CD4-positive, alpha-beta T cell treated with Interleukin-4 for 1 hour (primary cell): ENCODE measurements at places on chromosomes 6 and 20.
A peak's percentile ranks its signal among the peaks of the same experiment; 100 is the strongest.

DNA sequence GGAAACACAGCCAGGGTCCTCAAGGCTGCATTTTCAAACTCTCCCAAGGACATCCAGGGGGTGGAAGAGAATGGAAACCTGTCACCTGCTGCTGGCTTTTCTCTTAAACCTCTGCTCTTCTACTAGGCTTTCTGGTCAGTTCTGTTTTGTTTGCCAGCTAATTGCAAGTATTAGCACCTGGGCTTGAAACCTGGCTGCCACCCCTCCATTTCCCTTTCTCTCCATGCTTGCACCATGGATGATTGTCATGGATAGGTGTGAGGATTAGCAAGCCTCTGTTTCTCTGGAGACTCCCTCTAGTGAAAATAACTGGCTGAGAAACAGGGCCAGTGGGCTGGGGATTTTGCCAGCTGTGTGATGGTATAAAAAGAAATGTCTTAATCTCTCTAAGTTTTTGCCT lies 33.0 kb upstream of the GPR6 start:
- no peak for DNase-seq

DNA sequence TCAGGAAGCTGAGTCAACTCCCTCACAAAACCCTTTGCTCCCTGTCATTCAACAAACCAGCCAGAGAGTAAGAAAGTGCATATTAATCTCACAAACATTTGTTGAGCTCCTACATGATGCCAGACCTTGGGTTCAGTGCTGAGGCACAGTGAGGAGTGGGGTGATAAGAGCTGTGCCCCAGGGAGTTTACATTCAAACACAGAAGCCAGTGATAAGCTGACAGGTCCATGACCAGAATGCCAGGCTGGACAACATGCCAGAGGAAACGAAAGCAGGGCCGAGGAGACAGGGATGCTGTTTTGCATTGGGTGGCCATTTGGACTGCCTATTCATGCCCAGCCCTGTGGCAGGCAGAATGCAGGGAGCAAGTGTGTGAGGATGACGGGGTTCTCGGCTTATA lies 76.7 kb downstream of the LRFN2 start:
- DNase-seq: no peak

GRCh38 chr6:131638013-131638412 lies 911 bp downstream of the ENPP3 start:
- DNase-seq: no peak

DNA sequence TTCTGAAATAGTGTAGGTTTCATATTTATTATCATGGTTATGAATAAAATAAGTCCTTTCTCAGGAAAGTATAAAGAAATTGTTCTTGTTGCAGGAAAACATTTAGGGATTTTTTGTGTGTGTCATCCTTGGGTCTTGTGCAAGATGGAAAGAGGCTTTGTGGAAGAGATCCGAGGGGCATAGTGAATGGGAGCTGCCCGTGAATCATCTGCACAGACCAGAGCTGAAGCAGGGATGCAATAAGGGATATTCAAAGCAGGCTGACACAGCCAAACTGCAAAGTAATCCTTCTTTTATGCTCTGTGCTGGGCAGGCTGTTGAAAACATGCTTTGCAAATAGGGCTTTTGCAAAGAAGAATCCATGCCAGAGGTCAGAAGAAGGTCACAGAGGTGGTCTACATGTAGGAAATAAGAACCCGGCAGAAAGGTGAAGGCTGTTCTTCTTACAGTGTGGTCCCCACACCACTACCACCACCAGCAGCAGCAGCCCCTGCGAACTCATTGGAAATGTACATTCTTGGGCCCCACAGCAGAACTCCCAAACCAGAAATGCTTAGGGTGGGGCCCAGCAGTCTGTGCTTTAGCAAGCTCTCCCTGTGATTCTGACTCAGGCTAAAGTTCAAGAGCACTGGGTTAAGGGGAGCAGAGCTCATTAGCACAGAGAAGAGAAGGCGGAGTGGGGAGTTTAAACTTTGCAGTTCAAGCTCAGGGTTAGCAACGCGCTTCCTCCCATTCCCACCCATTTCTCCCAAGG lies 237.6 kb downstream of the QKI start:
- DNase-seq: no peak

- DNase-seq: no peak
Observed at GRCh38 chr6:54935739-54936138, 89.2 kb downstream of the FAM83B start.

GRCh38 chr6:85115376-85115775 lies 334.5 kb upstream of the NT5E start:
- no peak for DNase-seq

DNA sequence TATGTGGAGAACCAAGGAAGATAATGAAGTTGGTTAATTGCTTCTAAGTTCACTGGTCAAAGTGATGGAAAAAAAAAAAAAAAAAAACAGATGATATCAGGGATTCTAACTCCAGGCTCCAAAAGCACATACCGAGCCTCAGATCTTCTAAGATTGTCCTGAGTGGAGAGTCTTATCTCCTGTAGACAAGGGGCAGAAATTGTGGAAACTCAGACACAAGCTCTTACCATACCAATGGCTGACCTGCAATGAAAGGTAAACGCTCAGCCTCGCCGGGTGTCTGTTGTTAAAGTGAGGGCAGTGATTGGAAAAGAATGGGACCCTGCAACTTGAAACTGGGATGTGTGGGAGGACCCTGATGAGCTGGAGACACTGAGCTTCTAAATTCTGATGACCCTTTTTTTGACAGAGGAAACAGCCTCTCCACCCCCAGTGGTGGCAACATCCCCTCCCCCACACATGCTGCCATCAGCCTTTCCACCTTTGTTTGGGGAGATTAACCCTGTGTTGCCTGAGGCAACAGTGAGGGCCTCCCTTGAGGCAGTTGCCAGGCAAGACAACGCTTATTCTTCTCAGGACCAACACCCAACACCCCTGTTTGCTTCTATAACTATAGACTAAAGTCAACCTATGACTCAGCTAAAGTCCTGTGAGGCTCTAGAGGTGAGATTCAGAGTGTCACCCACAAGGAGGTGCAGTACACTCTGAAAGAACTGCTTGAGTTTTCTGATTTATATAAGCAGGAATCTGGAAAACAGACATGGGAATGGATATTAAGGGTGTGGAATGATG lies 154.0 kb downstream of the THBS2 start:
- no peak for DNase-seq

DNA sequence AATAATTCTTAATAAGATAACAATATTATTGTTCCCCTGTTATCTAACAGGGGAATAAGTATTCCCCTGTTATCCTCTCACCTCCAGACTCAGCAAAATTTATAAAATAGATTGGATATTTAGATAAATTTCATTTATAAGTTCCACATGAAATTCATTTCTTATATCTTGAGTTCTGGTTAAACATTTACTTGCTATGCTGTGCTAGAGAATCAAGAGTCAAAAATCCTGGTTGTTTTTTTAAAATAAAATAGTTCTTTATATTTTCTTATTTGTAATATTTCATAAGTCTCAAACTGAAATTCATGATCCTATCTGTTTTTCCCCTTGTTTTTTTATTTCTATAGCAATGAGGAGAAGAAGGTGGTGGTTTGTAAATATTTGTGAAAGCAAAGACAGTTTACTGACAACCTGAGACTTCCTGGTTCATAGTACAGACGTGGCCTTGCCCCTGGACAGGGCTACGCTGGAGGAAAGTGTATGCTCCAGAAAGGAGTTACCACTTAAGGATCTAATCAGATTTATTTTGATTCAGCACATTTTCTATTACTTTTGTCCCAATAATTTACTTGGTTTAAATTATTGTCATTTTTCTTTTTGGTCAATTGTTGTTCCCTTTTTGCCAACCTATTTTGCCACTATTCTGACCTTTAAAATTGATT lies 37.8 kb upstream of the MARCKS start:
- DNase-seq: no peak

GRCh38 chr6:135257631-135258405 lies 76.7 kb downstream of the MYB start:
- no peak for DNase-seq

GRCh38 chr6:11730641-11731040 lies 48.0 kb downstream of the ADTRP start:
- peak; percentile 22 for DNase-seq

DNA sequence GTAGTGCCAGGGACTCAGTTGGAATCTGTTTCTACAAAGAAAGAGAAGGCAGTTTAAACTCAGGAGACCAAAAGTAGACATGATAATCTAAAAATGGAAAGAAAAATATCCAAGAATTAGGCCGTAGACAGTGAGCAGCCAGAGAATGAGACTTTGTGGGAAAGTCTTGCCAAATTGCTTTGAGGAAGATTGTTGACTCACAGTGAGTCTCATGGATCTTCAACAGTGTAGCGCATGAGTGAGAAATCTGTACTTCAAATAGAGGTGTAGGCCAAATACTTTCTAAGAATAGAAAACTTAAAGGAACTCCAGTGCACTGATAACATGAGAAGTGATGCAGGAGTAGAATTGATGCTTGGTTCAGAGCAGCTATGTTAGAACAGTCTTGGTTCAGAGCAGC lies 284.5 kb downstream of the HTR1B start:
- DNase-seq: no peak

GRCh38 chr20:2698186-2698817 lies 5.7 kb downstream of the EBF4 start:
- no peak for DNase-seq

- no peak for DNase-seq
Observed at GRCh38 chr6:153083869-153084268, 47.2 kb downstream of the RGS17 start.

GRCh38 chr20:50932016-50932485 lies 814 bp upstream of the ADNP start:
- DNase-seq: no peak

DNA sequence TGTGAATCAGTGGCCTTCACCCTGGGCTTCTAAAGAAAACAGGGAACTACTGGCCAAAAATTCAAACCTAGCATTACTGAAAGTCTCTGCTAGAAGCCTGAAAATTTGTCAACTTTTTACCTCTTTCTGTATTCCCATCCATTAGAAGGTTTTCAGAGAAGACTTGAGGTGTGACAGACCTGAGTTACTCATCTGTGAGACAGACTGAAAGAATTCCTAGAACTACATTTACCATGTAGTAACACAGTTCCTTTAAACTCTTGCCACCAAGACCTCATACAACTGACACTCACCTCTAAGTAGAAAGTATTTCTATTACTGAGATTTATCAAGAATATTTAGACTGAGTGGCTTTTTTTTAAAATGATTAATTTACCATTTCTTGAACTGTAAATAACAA lies 4.5 kb downstream of the DPM1 start:
- no peak for DNase-seq
